ENCODE measurements at places on chromosomes 5 and 9.

- DNase-seq: no peak
These were observed 19.7 kb downstream of the HMGXB3 start for GRCh38 chr5:150020249-150020648.

- no peak for DNase-seq
These were observed 48.1 kb upstream of the SH3PXD2B start for GRCh38 chr5:172502410-172502809.

DNA sequence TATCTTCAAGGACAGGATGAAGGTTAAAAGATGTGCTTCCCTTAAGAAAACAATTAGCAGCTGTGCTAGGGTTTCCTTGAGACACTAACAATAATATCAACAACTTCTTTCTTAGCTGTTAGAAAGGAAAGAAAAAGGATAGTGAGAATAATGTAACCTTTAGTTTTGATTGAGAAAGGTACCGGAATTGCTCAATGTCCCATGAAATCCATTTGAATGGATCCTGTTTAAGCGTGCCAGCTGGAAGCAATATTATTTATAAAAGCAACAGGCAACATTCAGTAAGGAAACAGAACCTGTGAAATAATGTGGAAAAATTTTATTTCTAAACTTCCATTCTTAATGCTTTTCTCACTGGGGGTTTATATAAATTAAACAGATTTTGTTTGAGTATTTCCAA is 120.9 kb downstream of the CCDC192 start:
- no peak for DNase-seq

DNA sequence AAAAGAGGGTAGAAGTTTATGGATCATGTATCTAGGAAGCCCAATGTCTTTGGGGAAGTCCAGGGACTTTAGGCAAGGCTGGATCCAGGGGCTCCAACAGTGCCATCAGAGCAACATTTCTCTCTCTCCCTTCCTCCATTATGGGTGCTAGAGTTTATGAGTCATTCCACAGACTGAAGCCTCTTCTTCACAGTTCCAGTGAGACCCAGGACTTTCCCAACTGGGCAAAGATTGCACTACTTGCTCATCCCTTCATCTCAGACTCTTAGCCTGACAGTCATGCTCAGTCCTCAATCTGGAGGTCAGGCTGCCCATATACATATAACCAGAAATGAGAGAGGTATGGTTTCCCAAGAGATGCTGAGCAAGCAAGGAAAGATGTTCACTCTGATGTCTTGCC is 110.7 kb downstream of the FEM1C start:
- DNase-seq: no peak

DNA sequence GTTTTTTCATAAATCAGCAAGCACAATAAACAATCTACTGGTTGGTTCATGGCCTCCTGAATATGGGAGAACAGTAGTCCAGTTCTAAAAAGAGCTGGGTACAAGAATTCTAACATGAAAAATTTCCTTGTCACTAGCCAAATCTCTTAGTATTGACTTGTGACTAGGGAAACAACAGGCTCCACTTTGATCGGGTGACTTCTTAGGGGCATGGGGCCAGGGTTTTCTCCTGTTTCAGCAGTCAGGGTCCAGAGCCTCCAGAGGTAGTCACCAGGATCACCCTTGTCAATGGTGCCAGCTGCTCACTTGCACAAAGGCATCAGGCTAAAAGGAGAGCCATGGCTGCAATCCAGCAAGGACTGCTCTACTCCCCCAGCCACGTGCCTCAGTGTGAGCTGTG is 38.1 kb downstream of the LPAR1 start:
- DNase-seq: no peak

- no peak for DNase-seq
These were observed 195.7 kb downstream of the NR3C1 start for GRCh38 chr5:143207563-143208364.

DNA sequence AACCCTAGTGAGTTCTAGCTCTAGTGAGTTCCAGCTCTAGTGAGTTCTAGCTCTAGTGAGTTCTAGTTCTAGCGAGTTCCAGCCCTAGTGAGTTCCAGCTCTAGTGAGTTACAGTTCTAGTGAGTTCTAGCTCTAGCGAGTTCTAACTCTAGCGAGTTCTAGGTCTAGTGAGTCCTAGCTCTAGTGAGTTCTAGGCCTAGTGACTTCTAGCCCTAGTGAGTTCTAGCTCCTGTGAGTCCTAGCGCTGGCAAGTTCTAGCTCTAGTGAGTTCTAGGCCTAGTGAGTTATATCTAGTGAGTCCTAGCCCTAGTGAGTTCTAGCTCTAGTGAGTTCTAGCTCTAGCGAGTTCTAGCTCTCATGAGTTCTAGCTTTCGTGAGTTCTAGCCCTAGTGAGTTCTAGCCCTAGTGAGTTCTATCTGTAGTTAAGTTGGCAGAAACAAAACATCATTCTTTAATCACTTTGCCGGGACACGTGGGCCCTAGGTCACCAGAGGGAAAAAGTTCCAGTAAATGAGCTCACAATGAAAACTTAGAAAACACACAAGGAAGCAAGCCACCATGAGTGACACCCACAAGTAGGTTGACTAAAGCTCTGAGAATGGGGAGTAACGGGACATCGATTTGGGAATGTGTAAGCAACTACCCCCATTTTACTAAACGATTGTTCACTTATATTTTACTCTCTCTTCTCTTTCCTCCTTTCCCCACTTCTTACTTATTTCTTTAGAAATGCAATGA is 47.5 kb downstream of the EXD3 start:
- DNase-seq: no peak

DNA sequence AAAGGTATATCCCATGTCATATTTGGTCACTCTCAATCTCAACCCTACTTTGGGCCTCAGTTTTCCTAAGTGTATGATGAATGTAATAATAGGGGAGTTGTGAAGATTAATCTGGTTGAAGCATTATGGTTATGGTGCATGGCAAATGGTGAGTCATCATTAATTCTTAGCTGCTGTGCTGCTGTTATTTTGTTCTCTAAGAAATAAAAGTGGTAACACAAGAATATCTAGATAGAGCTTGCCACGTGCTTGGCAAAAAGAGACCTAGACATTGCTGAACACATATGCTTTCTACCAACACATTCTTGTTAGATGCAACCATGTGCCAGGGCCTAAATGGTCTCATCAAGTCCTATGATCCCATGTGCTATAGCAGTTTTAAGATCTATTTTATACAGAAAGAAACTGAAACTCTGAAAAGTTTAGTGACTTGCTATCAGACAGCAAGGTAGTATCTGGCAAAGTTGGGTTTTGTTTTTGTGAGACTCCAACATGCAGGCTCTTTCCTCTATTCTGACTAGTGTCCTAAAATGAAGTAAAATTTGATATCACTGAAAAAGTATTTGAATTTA is 699.9 kb upstream of the MEF2C start:
- no peak for DNase-seq

Data from NCI-H82 (cell line).